Hematopoietic multipotent progenitor cell treated with erythropoietin and hydrocortisone succinate and interleukin-3 and kit ligand, for 4 days (in vitro differentiated cells): ENCODE measurements at places on chromosomes 7 and 10.

DNA sequence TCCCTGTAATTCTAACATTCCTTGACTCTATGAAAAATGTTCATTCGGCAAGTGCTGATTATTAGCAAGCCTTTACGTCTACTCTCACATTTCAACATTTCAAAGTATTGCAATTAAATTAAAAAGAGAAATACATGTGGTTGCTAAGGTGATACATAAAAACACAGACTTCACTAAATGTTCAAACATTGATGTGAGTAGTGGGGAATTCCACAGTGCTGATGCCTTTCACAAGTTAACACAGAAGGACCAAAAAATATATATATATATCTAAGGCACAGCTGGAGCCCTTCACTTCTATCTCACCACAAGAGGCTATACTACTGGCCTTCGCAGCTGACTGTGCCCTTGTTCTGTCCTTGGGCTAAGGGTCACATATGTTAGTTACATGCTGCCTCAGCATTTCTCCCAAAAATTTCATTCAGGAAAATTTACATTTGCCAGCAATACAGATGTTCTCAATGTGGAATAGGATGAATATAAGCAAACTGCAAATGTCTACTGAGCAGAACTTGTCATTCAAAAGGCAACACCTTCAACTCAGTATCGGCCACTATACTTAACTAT lies 13.9 kb downstream of the CTTNBP2 start:
- no peak for DNase-seq

- DNase-seq: no peak
Measured at GRCh38 chr10:11781114-11781513, 38.9 kb downstream of the ECHDC3 start.

DNA sequence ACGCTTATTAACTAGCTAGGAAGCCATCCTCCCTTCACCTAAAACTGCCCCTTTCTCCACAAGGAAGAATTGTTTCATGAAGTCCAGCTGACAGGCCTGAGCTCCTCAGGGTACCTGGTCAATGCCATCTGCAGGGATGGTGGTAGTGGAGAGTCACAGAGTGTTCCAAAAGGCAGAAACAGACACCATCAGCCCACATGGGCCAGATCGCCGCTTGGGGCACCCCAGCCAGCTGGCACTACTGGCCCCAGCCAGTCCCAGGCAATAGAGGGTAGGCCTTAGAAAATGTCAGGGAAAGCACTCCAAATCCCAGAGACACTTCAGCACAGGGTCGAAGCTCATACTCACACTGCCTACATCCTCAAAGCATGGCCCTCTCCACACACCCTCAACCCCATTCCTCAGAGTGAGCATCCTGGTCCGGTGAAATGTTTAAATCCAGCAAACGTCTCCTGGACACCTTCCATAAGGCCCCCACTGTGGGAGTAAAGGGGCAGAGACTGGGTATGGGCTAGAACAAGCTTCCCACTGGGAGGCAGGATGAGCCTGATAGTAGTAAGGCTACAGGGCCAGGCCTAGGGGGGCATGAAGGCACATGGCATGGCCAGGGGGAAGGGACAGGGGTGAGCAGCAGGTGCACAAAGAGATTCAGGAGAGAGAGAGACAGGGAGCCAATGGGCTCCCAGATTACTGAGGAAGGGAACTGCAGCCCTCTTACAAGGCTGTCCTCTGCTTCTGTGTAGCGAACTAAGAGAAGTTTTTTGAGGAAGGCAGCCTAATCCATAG lies 1.9 kb downstream of the LRRC20 start:
- no peak for DNase-seq

DNA sequence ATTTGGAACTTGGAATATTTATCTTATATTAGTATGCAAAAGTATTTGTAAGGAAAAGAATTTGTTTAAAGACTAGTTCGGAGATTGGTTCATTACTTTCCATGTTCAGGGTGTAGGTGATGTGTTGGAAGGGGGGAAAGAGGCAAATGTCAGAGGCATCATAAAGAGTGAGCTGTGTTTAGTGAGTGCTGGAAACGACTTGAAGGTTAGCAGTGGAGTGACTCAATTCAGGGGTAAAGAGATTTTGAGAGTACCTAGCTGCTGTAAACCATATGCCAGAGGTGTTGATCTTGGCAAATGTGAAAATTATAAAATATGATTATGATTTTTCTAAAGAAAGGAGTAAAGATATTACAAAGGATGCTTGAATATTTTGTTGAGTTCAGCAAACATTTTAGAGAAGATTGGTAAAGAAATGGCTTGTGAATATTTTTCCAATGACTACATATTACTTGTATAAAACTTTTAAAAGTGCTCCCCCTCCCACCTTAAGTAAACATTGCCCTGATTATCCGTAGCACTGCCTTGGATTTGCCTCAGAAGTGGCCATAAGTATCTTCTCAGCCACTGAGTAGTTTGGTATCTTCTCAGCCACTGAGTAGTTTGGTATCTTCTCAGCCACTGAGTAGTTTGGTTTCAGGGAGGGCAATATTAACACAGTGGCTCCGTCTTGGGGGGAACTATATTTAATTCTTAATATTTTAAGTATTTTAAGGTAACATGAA lies 51.5 kb downstream of the ZNRF2 start:
- no peak for DNase-seq

GRCh38 chr10:71971311-71971731 lies 7.1 kb downstream of the CHST3 start:
- DNase-seq: no peak

DNA sequence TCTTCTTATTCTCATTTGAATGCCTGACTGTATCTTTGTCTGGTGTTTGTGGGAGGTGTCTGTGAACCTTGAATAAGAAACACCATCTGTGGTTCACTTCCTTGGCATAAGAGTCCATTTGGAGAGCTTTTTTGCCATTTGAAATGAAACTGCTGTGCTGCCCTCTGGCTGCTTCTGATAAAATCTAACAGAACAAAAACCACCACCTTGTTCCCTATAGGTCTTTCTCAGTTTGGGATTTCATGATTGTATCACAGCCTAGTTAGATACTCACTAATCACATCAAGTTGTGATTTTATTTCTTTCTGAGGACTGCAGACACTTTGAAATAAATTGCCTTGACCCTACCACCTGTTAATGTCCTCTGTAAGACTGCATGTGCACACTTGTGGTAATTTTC lies 102.7 kb upstream of the FAM13C start:
- DNase-seq: peak; percentile 4

DNA sequence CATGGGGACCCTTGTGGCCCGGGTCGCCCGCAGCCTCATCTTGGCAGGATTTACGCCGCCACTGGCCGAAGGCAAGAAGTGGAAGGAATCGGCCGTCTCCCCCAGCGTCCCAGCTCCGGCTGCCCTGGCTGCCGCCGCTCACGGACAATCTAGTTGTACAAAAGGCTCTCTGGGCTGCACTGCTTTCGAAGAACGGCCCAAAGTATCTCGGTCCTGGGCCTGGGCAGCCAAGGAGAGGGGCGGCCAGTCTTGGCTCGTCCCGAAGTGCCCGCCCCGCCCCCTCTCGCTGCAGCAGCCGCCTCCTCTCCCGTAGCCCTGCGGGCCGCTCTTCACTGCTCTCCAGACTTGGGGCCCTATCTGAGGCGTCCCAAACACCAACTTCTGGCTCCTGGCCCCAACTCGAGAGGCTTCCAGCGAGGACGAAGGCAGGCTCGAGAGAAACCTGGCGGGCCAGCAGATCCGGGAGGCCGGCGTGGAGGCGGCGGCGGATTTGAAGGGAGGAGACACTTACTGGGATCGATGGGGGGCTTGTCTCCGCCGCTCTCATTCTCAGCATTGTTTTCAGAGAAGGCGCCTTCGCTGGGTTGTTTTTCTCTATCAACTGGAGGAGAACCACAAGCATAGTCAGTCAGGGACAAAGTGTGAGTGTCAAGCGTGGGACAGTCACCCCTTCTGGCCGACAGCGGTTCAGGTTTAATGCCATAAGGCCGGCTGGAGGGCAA lies 809 bp downstream of the HOXA9 start:
- DNase-seq: peak; percentile 84

GRCh38 chr7:92421676-92422435 lies 25.4 kb upstream of the GATAD1 start:
- peak; percentile 70 for DNase-seq
